Stimulated activated CD4-positive, alpha-beta T cell treated with anti-CD3 and anti-CD28 coated beads, Interleukin-1b, Interleukin-23, amount 100 ng/mL, for 4 hours (primary cell): ENCODE measurements at places on chromosomes 5 and 9.

DNA sequence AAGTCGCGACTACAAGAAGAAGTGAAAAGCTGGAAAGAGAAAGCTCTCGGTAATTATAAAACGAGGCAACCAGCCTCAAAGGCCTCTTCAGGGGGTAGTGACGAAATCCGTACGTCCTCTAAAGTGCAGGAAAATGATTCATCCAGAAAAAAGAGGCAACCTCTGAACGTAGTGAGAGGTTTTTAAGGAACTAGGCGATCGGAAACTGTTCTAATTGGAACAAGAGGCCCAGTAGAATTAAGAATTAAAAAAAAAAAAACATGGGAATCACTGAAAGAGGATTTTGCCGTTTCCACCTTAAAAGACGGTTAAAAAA lies 1.0 kb downstream of the CSNK1A1 start:
- no peak for DNase-seq

GRCh38 chr5:36826694-36827093 lies 49.9 kb upstream of the NIPBL start:
- DNase-seq = no peak

GRCh38 chr9:127197861-127198430 lies 66.6 kb upstream of the GARNL3 start:
- DNase-seq = no peak

DNA sequence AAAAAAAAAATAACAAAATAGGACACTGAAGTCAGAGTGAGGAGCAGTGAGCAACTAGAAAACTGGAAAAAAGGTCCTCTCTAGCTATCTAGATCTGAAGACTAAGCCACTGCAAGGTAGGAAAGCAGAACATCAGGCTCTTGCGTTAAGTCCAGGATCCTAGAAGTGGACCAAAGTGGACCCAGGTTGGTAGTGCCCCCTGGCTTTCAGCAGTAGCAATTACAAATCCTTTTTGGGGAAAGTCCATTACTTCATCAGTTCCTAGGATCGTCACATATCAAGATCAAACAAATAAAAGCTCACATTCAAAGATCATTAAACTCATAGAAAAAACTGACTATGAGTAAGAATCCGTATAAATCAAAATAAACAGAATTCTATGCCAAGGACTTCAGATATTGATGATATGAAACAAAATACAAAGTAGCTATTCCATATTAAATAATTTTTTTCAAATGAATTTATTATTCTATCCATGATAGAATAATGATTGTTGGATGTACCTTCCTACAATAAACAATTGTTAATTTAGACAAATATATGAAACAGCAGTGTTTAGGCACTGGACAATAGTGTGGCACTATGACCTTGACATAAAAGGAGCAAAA lies 6.5 kb upstream of the RICTOR start:
- DNase-seq = no peak

- DNase-seq = no peak
These were observed 213.7 kb upstream of the MAP3K1 start for GRCh38 chr5:56601641-56602071.

- no peak for DNase-seq
These were observed 253.9 kb upstream of the PCSK5 start for GRCh38 chr9:75636427-75637045.

GRCh38 chr9:69975681-69976080 lies 68.0 kb upstream of the MAMDC2 start:
- DNase-seq = no peak

- no peak for DNase-seq
These were observed 287.2 kb upstream of the ZNF608 start for GRCh38 chr5:125033602-125034001.

- no peak for DNase-seq
These were observed 12.8 kb downstream of the RALGPS1 start for GRCh38 chr9:126927419-126927818.

GRCh38 chr9:34185778-34186551 lies 7.1 kb downstream of the UBAP1 start:
- DNase-seq = no peak

- no peak for DNase-seq
These were observed 54.9 kb upstream of the DAB2IP start for GRCh38 chr9:121596515-121596914.

GRCh38 chr9:76534026-76534425 lies 75.0 kb downstream of the GCNT1 start:
- no peak for DNase-seq

- no peak for DNase-seq
These were observed 30.2 kb upstream of the WWC1 start for GRCh38 chr5:168261227-168261571.

- peak; percentile 39 for DNase-seq
These were observed 594 bp downstream of the FAM120A start for GRCh38 chr9:93451849-93452709.

DNA sequence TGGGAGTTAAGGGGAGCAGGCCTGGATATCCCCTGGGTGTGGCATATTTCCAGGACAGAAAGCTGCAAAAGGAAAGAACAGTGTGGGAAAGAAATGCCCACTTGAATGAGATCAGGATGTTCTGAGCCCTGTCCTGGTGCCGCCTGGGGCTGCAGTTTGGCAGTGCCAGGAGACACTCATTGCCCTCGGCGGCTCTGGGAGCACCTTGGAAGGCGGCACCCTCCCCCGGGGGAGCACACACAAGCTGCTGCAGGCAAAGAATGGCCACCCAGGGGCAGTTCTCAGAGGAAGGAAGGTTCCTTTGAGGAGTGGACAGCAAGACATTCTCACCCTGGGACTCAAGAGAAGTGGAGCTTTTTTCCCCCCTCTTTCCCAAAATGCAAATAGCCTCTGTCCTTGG lies 305.3 kb downstream of the NTRK2 start:
- no peak for DNase-seq

DNA sequence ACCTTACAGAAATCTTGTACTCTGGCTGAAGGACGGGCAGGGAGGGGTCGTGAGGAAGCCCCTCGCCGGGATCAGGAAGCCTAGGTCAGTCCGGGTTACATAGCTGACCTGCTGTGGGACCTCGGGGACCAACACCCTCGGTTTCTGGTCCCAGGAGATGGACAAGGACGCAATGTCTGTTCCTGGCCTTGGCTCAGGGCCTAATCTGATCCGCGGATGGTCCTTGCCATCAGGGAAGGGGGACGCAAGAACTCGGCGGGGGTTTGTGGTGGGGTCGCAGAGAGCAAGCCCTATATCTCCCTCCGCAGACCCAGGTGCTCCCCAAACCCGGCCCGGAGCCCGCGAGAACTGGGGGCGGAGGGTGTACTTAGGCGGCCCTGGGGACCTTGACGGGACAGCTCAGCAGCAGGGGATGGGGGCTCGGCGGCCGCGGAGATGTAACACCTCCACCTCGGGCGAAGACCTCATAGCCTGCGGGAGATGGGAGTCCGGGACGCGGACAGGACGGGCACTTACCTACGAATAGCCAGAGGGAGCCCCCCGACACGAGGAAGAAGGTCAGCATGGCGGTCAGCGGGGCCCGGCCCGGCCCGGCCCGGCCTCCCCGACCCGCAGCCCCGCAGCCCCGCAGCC lies 353 bp downstream of the ACSL6 start:
- DNase-seq = no peak

DNA sequence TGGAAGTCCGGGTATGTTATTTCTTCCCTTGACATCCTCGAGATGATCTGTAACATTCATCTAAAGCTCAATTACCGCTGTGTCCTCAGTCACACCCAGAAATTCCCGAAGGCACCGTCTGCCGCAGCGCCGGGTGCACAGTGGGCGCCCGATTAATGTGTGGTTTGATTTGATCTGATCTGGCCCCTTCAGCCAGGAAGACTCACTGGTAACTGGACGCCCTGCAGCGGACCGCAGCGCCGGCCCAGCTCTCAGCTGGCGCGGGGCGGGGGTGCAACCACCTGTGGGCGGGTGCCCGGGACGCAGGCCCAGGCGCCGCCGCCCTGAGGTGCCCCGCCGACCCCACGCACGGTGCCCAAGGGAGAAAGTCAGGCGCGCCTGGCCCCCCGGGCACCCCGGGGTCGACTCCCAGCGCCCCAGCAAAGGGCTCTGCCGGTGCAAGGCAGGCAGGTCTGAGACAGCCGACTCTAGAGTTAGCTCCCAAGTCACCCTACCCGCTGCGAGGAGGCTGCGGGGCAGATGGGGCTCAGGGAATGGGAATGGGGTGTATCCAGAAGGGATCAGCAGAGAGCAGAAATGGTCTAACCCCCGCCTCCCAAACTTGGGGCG lies 1.7 kb downstream of the EPB41L4B start:
- peak; percentile 4 for DNase-seq

- DNase-seq = no peak
These were observed 2.1 kb upstream of the MCC start for GRCh38 chr5:113490317-113490716.

DNA sequence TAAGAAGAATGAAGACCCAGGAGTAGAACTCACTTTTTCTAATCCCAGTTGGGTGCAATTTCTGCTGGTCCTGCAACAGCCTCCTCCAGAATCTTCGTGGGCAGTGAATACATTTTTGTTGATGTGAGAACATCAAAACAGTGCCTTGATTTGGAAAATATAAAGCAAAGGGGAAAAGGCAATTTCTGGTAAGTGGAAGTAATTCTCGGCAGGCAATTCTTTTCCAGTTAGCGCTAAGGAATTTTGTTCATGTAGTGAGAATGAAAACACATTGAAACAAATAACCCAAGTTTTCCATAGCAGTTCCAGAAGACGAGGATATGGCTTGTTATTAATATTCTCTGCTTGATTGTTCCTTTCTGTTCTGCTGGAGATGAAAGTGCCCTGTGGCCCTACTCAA lies 178.7 kb downstream of the SPATA31D1 start:
- no peak for DNase-seq

DNA sequence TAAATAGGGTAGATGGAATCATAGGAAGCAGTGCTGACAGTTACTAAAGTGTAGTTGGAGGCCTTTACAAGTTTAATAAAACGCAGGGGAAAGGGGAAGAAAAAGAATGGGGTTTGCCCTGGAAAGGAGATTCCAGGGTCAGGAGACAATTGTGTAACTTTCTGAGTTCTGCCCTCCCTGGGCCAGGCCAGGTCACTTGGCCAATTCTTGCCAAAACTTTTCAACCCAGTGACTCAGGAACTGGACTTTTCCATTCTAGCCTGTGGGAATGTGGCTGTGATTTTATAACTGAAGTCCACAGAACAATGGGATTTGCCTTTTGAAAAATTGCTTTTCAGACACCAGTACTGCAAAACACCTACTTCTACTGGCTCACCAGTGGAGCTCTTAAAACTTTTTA lies 289.8 kb upstream of the ANKRD55 start:
- DNase-seq = no peak

DNA sequence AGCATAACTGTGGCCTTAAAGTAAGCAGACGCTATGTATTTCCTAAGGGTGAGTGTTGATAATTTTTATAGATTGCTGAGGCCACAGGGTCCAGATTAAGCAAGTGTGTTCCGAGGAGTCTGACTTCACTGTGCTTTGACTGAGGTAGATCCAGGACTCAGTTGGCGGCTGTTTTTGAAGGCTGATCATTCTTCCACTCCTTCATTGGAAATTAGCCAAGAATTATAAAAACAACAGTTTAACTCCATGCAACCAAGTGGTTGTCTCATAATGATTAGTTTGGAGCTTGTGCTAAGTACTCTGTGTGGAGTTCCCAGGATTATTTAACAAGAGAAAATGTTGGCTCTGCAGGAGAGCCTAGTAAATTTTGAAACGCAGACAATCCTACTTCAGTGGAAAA lies 19.1 kb downstream of the IQGAP2 start:
- DNase-seq = no peak

- no peak for DNase-seq
These were observed 208.0 kb downstream of the CYLC2 start for GRCh38 chr9:103203172-103203571.

- no peak for DNase-seq
These were observed 17.8 kb downstream of the C9orf85 start for GRCh38 chr9:71929223-71929622.

- DNase-seq = no peak
These were observed 35.1 kb upstream of the EXOC3 start for GRCh38 chr5:407801-408268.
